ENCODE measurements at places on chromosomes 7 and 10.
A peak's percentile ranks its signal among the peaks of the same experiment; 100 is the strongest.

DNA sequence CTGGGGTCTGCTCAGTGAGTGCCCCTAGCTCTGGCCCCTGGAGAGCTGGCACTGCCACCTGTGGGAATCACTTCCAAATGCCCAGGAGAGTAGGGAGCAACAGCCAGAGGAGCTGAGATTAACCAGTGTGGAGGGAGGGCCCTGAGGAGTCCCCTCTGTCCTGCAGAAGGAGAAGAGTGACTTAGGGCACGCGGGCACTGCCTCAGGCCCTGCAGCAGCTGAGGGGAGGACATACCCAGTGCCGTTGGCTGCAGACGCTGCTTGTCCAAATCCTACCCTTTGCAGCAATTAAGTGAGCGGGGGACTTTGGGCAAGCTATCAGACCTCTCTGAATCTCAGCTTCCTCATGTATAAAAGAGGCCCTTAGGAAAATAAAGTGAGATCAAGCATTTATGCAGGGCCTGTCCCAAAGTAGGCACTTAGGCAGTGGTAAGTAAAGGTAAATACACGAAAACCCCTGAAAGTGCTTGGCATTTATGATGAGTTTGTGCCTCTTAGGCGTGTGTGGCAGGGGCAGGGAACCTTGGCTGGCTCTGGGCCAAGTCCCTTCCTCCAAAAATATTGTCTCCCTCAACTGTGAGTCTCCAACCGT is 16.9 kb downstream of the PRF1 start:
- DNase-seq, result peak; percentile 47

- peak; percentile 46 for DNase-seq
Measured at GRCh38 chr10:96585736-96586418, 935 bp downstream of the TM9SF3 start.

- DNase-seq, result no peak
Measured at GRCh38 chr7:74023092-74023536, 4.9 kb upstream of the ELN start.

DNA sequence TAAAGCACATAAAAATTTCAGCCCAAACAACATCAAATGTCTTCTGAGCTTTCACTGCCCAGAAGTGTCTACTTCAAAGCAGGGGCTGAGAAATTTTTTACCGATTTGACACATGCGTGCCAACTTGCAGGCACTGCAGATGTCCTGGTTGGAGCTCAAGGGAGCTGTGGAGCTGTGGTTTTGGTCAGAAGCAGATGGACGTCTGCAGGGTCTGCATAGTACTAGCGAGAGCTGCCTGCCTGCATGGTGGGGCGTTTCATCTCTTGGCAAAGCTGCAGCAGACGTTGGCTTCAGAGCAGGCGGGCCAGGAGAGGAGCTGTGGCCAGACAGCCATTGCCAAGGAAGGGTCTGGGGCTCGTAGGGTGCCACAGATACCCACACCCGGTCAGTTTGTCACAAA is 296.7 kb downstream of the GLRX3 start:
- DNase-seq, result no peak

DNA sequence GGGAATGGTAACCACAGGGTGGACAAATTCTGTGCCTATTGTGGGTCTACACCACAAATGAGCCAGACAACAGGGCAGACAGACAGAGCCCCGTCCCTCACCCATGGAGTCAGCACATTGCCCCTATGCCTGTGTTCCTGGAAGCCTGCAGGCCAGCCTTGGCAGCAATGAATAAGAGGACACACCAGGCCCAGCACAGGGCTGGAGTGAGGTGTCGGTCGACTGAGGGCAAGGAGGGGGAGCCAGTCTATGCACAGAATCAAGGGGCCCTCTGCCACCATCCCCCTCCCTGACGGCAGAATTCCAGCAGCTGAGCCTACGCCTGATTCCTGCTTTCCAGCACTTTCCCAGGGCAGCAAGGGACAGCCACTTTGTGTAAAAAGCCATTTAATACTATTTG is 98.2 kb downstream of the CALN1 start:
- no peak for DNase-seq

GRCh38 chr10:76621886-76622620 is 1015.6 kb downstream of the KCNMA1 start:
- no peak for DNase-seq

DNA sequence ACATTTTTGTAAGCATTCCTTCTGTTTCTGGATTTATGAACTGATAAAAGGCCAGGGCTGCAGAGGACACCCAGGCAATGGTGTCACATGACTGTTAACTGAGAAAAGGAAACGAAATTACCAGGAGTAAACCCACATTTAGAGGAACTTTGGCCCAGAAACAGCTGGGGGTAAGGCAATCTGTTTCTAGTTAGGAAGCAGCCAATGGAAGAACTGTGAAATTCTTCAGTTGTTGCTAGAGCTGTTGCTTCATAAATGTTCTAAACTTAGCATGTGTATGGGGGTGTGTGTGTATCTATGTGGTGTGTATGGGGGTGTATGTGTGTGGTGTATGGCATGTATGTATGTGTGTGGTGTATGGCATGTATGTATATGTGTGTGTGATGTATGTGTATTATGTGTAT is 11.8 kb upstream of the PDCD4 start:
- DNase-seq, result no peak

GRCh38 chr7:112060625-112061024 is 145.6 kb downstream of the DOCK4 start:
- no peak for DNase-seq

- DNase-seq, result no peak
Measured at GRCh38 chr10:79381804-79382221, 34.5 kb downstream of the PPIF start.

DNA sequence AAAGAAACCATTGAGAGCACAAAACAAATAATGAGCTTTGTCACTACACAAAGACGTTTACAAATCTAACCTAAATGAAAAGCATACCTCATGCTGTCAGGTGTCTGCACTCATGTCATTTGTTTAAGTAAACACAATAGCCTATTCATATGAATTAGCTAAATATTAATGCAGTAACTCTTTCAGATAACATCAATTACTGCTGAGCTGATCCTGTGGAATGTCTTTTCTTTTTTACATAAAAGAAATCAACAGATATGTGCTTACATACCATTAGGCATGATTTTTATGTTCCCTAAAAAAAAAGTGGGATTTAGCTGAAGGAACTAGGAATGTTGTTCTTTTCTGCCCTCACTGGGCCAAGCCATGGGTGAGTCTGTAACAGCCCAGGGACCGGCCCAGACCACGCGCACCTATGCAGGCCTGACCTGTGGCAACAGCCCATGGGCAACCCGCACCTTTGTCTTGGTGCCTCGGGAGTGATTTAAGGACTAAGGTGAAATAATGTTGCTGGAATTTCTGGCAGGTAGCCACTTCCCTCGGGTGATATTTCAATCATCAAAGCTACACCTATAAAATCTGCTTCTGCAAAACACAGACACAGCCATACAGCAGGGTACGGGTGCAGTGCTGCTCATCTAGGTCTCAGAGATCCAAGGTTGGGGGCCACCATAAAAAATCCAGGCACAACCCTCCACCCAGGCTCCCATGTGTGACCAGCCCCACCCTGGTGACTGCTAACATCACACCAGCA is 44.6 kb downstream of the FGFR2 start:
- DNase-seq, result no peak

GRCh38 chr10:88196291-88196690 is 332.9 kb downstream of the PTEN start:
- DNase-seq, result no peak

DNA sequence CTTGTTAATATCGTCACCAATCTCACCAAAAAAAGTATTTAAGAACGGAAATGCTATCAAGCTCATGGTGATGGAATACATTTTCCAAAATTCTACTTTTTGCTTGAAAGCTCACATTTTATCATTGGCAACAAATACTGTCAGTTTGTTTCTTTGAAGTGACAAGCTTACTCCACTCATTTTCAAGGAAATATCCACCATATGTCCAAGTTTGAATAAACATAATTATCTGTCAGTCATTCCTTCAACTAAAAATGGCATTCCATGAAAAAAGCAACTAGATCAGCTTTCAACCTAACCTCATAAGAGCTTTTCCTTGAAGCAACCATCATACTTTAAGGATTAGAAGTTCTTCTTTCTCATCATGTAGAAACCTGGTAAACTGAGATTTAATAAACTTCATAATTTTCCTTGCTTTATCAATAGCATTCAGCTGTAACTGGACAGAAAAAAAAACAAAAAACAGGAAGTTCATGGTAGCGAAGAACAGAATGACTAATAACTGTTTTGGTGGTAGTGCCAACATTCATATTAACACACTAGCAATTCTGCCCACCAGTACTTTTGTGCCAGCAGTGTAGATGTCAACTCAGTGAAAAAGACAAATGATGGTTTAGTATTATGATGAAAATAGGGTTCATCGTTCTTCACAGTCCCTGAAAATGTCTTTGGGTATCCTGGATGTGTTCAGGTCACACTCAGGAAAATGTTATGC is 764.9 kb downstream of the GRM8 start:
- DNase-seq, result no peak

- no peak for DNase-seq
Measured at GRCh38 chr7:24057243-24057642, 226.7 kb upstream of the NPY start.

DNA sequence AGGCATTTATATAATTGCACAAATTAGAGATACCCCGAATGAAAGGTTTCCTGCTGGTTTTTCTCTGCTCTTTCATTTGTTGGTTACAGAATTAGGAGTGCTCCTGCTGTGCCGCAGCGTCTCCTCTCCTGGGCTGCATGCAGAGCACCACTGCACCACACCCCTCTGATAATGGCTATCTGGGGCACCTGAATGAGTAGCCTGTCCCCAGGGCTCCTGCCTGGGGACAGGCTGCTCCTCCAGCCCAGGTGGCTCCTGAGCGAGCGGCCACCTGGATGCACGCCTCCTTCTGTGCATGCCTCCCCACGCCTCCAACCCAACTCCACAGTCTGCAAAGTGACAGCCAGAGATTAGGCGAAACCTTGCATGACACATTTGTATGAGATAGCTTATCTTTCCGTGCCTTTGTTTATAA is 242.6 kb upstream of the FZD8 start:
- DNase-seq, result no peak

- no peak for DNase-seq
Measured at GRCh38 chr7:18939771-18940592, 177.5 kb downstream of the TWIST1 start.

GRCh38 chr7:68470836-68471435 is 1127.3 kb upstream of the AUTS2 start:
- no peak for DNase-seq

GRCh38 chr7:47601881-47602249 is 20.0 kb upstream of the TNS3 start:
- no peak for DNase-seq

DNA sequence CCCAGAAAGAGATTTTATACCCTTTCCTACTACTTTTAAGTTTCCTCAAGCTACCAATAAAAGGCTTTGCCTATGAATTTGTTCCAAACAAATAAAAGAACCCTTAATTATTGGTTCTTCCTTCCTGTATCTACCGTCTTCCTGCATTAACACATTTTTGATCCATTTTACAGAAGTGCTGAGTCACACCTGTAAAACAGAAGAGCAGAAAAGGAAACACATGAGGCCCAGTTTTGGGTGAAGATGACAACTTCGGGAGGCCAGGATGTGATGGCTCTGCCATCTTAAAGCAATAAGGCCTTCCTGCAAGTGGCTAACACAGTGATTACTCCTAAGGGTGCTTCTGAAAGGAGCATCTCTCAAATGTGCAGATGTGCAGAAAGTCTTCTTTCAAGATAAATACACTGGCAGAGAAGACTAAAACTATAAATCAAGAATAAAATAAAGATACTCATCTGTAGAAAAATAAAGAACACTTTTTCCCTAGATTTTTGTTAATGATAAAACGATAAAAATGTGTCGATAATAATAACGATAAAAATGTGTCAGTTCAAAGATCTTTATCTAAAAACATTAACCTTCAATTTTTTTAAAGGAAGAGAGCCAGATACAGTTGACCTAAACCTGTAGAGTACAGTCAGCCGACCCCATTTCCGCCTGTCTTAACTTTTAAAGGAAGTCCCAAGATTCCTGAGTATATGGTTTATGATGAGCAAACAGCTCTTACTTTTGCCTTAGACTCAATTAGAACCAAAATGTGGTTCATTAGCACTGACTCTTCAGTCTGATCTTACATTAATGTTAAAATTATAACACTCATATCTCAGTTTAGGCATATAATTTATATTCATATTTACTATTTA is 108.6 kb downstream of the UBE2H start:
- peak; percentile 40 for DNase-seq

GRCh38 chr7:140084142-140084655 is 21.4 kb upstream of the PARP12 start:
- DNase-seq, result peak; percentile 42

- DNase-seq, result no peak
Measured at GRCh38 chr7:153829525-153829924, 222.7 kb upstream of the DPP6 start.

DNA sequence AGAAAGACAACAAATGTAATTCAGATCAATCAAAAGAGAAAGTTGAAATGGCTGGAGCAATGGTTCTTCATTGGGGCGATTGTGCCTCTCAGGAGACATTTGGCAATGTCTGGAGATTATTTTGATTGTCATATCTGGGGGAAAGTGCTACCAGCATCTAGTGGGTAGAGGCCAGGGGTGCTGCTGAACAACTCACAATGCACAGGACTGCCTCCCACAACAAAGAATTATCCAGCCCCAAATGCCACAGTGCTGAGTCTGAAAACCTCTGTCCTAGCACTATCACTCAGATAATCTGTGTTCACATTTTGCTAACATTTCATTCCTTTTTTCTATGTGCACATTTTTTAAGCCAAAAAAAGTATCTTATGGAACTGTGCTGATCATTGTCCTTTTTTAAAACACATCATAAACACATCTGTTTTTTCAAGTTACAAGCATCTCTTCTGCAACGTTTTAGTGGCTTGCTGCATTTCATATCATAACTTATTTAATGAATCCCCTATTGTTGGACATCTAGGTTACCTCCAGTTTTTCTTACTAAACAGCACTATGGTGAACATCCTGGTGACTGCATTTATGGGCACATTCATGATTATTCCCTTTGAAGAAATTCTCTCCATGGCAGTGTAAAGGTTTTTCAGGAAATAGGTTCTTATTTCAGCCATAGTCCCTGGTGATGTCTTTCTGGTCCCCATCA is 114.2 kb downstream of the C10orf105 start:
- peak; percentile 33 for DNase-seq

DNA sequence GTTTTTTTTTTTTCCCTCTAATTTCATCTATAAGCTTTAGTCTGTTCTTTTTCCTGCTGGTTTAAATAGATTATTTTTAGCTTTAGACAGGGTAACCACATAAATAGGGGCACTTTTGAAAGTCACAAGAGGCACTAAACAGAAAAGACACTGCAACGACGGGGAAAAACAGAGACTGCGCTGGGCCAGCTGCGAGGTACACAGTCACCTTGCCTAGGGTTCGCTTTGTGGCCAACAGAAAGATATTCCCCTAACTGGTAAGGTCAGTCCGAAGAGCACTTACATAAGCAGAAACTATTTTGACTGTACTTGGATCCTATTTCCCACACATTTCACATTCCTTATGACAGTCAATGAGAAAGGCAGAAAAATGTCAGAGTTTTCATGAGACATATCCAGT is 175.6 kb upstream of the PHF14 start:
- no peak for DNase-seq

GRCh38 chr10:82661701-82662100 is 786.7 kb downstream of the NRG3 start:
- no peak for DNase-seq

GRCh38 chr10:129704786-129705525 is 237.9 kb downstream of the MGMT start:
- no peak for DNase-seq

- DNase-seq, result peak; percentile 29
Measured at GRCh38 chr10:101467286-101467770, 113.4 kb downstream of the BTRC start.

GRCh38 chr10:74658511-74658910 is 167.9 kb upstream of the KAT6B start:
- no peak for DNase-seq
